Mesothelial cell of epicardium (in vitro differentiated cells): ENCODE measurements at places on chromosomes 13 and 19.

DNA sequence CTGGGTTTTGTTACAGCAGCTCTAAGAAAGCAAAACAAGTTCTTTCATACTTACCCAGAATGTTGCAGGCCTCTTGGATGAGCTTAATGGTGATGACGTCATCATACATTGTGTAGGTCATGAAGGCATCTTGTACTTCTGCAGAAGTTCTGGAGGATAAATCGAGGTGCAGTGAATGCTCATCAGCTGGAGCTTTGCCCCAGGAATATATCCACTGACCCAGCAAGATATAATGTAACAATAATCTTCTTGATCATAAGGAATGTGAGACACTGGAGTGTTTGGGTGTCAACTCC is 63.0 kb downstream of the C13orf42 start:
- no peak for DNase-seq

DNA sequence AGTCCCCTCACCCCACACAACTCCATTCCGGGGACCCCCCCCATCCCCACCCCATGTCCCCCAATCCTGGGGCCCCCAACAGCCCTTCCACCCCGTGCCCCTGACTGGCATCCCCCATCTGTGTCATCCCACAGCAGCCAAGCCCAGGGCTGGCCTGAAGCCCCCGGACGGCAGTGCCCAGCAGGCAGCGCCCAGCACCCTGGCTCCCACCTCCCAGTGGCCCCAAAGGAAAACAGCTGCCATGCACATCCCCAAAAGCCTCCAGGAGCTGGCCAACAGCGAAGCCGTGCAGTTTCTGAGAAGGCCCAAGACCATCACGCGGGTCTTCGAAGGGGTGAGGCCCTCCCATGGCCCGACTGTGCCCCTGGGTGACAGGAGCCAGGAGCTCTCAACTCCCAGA is 1.4 kb downstream of the SYNGR4 start:
- DNase-seq: no peak

DNA sequence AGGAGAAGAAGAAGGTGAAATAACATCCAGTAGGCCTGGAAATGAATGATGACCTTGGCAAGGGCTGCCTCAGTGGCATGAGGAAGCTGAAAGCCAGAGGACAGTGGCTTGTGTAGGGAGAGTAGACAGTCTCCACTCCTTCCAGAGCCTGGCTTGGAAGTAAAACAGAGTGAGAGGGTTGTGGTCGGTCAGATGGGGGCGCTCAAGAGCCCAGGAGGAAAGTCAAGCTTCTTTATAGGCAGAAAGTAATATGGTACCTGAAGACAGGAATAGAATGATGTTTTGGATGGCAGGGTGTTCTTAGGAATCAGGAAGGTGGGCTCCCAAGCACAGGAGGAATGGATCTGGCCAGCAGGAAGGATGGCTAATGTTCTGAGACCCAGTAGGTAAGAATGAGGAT is 75.1 kb upstream of the TSC22D1 start:
- no peak for DNase-seq

DNA sequence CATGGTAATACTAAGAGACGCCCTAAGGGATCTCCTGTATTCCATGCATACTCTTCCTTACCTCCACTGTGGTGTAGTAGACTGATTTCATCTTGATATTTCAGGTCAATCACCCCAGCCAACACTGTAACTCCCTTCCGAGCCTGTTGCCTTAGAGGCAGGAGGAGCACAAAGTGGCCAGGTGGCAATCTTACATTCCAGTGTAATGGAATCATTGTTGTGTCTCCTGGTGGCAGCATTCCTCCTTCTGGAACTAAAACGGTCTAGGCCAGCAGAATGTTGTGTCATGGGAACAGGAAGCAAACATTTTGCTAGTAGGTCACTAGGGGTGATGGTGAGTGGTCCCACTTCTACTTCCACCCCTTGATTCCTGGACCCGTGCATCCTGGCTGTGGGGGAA is 405.7 kb upstream of the SLC10A2 start:
- DNase-seq: no peak

- DNase-seq: no peak
Measured at GRCh38 chr19:46756544-46756888, 10.3 kb upstream of the STRN4 start.

DNA sequence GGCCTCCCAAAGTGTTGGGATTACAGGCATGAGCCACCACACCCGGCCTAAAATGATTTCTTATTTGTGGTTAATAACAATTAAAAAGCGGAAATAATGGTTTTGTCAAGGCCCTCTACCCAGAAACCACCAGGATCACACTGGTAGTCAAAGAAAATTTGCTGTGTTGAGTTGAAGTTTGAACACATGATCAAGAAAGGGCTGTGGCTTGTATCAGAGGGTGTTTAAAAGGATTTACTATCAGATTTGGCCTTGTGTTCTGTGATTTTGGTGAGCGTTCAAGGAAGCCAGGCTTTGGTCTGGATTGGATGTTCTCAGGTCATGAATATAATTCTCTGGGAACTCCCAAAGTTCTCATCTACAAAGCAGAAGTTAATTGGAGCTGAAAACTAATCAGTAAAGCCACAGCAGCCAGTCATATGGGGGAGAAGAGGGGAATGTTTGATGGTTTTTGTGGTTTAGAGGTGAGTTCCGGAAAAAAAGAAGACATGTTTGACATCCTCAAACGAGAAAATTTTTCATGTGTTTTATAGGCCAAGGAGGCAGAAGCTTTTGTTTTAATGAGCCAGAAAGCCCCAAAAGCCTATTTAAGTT is 10.6 kb upstream of the ZNF556 start:
- no peak for DNase-seq

GRCh38 chr19:6596621-6597020 is 5.7 kb upstream of the CD70 start:
- DNase-seq: no peak

- DNase-seq: no peak
Measured at GRCh38 chr13:43389573-43389972, 366.2 kb downstream of the DNAJC15 start.

GRCh38 chr13:81302677-81303076 is 961.8 kb upstream of the SPRY2 start:
- no peak for DNase-seq

DNA sequence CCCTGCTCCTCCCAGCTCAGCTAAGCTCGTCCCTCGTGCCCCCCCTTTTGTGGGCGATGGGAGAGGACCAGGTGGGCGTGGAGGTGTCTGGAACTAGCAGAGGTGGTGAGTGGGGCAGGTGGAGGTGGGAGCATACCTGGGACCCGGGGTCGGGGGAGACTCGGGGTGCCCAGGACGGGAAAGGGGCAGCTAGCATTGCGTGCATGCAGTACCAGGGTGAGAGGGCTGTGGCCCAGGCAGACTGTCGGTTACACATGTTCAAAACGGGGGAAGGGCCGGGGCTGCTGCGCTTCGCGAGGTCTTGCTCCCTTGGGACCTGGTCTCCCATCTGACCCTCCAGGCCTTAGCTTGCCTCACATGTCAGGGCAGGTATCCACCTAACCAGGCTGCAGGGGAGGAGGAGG is 9.1 kb downstream of the TLE5 start:
- no peak for DNase-seq

GRCh38 chr13:109586509-109587346 is 199.7 kb downstream of the IRS2 start:
- no peak for DNase-seq

- no peak for DNase-seq
Measured at GRCh38 chr13:61086087-61086486, 329.6 kb downstream of the PCDH20 start.

- no peak for DNase-seq
Measured at GRCh38 chr13:48504606-48505005, 28.3 kb downstream of the RCBTB2 start.

DNA sequence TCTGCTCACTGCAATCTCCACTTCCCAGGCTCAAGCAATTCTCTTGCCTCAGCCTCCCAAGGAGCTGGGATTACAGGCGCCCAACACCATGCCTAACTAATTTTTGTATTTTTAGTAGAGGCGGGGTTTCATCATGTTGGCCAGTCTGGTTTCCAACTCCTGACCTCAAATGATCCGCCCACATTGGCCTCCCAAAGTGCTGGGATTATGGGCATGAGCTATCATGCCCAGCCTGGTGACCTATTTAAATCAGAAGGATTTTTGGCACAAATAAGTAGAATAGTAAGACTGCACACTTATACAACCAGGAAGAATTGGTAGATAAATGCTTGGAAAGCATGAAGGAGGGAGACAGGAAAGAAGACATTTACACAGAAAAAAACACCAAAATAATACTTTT is 53.4 kb upstream of the AKAP11 start:
- DNase-seq: no peak

GRCh38 chr19:41641879-41642485 is 15.1 kb upstream of the CEACAM4 start:
- DNase-seq: no peak

DNA sequence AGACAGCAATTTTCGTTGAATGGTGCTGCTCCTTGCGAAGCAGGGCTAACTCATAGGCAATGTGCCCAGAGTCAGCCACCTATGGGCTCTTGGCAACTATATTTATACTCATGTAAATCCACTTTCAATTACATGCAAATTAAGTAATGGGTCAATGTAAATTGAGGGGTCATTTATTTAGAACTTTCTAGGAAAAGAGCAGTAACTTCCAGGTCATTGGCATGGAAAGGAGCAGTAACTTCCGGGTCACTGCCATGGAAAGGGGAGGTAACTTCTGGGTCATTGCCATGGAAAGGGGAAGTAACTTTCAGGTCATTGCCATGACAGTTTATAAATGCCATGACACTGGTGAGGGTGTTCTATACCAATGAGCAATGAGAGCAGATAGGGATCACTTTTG is 11.6 kb downstream of the KLK4 start:
- no peak for DNase-seq

DNA sequence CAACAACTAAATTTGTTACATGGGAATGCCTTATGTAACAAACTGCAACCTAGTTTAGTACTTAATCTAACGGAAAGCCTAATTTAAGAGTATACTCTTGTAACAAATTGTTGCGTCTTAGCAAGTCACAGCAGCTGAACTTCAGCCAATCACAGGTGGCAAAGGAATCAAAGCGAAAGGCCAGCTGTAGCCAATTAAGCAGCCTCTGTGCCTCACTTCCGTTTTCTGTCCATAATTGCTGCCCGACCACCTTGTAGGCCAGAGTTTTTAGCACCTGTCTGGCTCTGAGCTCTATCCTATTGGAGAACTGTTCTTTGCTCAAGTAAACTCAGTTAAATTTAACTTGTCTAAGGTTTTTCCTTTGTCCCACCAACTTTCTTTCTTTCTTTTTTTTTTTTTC is 18.1 kb upstream of the HSPH1 start:
- DNase-seq: no peak

DNA sequence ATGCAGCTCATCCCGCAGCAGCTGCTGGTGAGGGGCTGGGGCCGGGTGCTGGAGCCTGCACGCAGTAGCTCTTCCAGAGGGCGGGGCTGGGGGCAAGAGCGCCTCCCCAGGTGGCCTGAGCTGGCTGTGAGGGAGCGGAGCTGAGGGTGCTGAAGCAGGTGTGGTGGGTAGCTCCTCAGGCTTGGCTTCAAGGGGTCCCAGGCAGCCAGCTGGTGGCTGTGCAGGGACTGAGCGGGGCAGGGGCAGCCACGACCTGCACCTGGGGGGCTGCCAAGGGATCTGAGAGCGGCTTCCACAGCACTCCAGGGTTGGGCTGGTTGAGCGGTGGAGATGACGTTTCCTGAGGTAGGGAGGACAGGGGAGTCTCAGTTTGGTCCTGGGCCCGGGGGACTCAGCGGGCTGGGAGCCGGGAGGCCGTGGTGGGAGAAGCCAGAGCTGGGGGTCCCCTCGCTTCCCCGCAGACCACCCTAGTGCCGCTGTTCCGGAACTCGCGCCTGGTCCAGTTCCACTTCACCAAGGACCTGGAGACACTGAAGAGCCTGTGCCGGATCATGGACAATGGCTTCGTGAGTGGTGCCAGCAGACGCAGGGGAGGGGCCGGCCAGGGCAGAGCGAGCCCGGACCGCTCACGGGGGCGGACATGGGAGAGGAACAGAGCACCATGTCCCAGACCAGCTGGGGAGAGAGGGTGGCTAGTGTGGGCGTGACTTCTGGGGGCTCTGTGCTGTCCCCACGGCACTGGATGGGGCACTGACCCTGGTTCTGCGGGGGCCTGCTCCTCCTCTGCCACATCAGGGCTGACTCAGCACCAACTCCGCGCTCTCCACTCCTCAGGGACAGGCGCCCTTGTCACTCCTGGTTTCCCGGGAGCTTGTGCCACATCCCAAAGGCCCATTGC is 7.4 kb downstream of the PTOV1 start:
- no peak for DNase-seq

DNA sequence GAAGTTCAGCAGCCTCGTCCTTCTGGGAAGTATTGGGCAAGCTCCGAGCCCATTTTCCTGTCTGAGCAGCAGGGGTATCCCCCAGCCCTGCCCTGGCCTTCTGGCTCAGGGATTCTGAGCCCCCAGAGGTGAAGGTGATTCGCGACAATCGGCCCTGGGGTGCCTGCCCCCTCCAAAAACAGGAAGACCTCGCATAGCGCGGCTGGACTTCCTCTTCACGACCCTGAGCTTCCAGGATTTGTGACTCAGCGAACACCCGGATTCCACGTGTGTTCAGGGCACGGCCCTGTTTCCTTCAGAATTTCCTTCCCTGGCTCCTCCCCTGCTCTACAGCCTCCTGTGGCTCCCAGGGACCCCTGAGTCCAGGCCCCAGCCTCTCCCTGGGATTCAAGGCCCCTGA is at the start of gene SEMA6B:
SEMA6B (minus strand) TSS at position 116 of the 400 bp plus-strand sequence. CDS start 1,227 bp downstream, outside the sequence.
- no peak for DNase-seq

DNA sequence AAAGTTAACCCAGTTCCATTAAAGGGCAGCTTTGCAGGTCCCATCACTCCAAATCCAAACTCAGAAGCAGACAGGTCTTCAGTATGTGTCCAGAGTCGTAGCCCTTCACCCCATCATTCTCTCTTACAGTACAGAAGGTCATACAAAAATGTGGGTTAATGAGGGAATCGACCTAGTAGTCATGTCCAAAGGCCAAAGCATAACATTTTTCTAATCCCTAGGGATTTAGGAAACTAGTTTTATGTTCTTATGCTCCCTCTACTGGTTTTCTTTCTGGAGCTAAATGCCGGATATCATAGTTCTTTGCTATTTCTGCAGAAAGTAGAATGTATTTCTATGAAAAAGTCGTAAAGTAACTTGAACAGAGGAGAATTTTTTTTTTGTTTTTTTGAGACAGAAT is 72.2 kb downstream of the DHRS12 start:
- no peak for DNase-seq

- no peak for DNase-seq
Measured at GRCh38 chr19:13557756-13558398, 51.6 kb upstream of the CACNA1A start.

DNA sequence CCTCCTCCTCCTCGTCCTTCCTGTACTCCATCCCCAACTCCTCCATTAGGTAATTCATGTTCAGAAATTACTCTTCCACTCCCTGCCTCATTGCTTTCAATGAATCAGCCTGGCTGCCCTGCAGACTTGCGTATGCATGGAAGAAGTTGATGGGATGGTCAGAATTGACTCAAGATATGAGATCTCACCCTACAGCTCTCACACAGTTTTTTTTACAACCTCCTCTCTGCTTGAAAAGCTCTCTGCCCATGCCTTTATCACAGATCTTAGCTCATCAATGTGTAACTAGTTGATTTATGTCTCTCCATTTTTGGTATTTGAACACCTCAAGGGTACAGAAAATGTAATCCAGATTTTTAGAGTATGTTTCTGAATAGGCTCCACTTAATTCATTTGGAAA is 506.9 kb downstream of the TBC1D4 start:
- no peak for DNase-seq
